ENCODE measurements at places on chromosomes 13 and 19.

- no peak for DNase-seq
Observed at GRCh38 chr19:14770136-14770535, 8.2 kb downstream of the ADGRE2 start.

DNA sequence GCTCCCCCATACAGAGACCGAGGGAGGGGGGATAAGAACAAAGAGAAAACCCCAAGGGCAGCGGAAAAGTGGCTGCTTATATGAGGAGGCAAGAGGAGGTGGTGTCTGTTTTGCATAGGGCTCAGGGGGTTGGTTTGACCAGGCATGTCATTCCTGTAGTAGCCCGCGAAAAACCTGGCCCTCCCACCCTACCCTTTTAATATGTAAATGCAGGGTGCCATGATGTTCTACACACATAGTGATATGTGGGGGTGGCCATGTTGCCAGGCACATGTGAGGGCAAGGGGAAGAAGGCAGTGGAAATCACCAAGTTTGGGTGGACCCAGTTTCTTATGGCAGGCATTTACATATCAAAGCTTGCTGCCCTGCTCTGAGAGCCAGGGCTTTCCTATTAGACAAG, 203.5 kb upstream of the UBL3 start:
- no peak for DNase-seq

- no peak for DNase-seq
Observed at GRCh38 chr13:112342841-112343361, 33.3 kb upstream of the SPACA7 start.

DNA sequence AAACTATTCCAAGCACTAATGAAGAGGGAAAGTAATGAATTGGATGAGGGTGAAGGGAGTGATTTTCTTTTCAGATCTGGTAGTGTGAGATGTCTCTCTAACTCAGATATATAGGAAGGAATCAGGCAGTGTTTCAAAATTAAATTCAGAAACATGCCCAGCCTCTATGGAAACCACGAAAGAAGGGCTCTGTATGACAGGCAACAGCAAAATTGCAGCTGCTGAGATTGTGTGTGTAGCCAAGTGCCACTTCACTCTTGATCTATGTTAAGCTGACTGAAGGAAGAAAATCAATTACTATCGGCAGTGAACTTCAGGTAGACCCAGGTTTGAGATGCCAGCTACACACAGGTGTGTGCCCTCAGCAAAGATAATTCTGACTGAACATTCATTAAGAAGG, 387.4 kb downstream of the PCDH9 start:
- no peak for DNase-seq

GRCh38 chr13:45178349-45179162, 22.3 kb downstream of the KCTD4 start:
- DNase-seq: no peak

DNA sequence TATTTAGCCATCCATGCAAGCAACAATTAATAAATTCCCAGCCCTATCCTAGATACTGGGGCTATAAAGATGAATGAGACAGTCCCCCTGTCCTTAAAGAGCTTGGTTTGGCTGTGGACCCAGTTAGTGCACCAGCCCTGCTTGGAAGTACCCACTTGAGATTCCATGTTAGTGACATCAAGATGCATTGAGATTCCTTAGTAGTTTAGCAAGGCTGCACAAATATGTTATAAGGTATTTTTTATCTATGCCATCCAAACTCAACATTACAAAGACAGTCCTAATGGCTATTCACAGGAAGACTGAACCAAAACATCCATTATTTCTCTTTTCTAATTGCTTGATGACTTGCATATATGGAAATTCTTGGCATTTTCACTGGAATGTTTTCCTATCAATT, 48.8 kb upstream of the RAP2A start:
- DNase-seq: no peak

- DNase-seq: no peak
Observed at GRCh38 chr19:6228551-6229215, 51.1 kb downstream of the MLLT1 start.

- no peak for DNase-seq
Observed at GRCh38 chr19:55959996-55960675, 12.5 kb downstream of the NLRP8 start.
